ENCODE measurements at places on chromosomes 7 and 10. TPM values are rescaled to one million over a fixed set of nuclear protein-coding genes. Genes with fewer than 3 reads are reported as not detected.

- H3K4me1 ChIP-seq, result peaks cover 34% of the 10 kb centered on the region
- DNase-seq, result peak; percentile 35
- H3K4me3 ChIP-seq, result peak overlapping the region; percentile 92
Measured at GRCh38 chr7:26863518-26864308, 677 bp downstream of the SKAP2 start.

GRCh38 chr7:95590387-95591248 is 5.7 kb downstream of the PDK4 start:
- DNase-seq, result no peak
- H3K27ac ChIP-seq, result no peak overlapping the region
- no peak overlapping the region for H3K4me3 ChIP-seq
- H3K36me3 ChIP-seq, result no peaks in the 10 kb centered on the region
- no peaks in the 10 kb centered on the region for H3K27me3 ChIP-seq
- H3K4me1 ChIP-seq, result peaks cover under 1% of the 10 kb centered on the region

GRCh38 chr7:8136051-8136730 is 125.8 kb downstream of the ICA1 start:
- H3K36me3 ChIP-seq, result no peaks in the 10 kb centered on the region
- H3K27ac ChIP-seq, result no peak overlapping the region
- H3K27me3 ChIP-seq, result no peaks in the 10 kb centered on the region

GRCh38 chr7:10721289-10721688 is 252.4 kb upstream of the PHF14 start:
- no peaks in the 10 kb centered on the region for H3K27me3 ChIP-seq
- no peaks in the 10 kb centered on the region for H3K36me3 ChIP-seq

- H3K36me3 ChIP-seq, result no peaks in the 10 kb centered on the region
- H3K27ac ChIP-seq, result no peak overlapping the region
- no peaks in the 10 kb centered on the region for H3K4me1 ChIP-seq
Measured at GRCh38 chr10:113317489-113317888, 235.4 kb upstream of the HABP2 start.

Gene TSPAN13
- 27.6 TPM for total RNA-seq

Gene FANK1
- 2.4 TPM for total RNA-seq

GRCh38 chr7:69147631-69148030 is 450.6 kb upstream of the AUTS2 start:
- no peaks in the 10 kb centered on the region for H3K27me3 ChIP-seq
- H3K4me1 ChIP-seq, result no peaks in the 10 kb centered on the region
- no peak overlapping the region for H3K27ac ChIP-seq
- no peak overlapping the region for H3K4me3 ChIP-seq

DNA sequence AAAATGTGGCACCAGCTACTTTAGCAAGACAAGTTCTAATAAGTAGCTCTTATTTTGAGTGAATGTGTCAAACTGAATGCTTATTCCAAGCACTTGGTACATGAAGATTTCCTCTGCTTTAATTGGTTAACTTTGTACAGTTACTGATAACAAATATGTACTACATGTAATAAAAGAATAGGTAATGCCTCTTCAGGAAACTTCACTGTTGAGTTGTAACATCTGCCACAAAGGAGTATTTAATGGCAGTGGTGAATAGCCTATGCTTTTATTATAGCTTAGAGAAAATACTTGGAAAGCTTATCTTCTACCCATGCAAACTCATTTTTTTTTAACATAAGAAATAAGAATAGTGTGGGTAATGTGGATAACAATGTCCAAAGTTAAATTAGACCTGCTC is 82.6 kb downstream of the CYP51A1 start:
- DNase-seq, result no peak
- H3K27me3 ChIP-seq, result no peaks in the 10 kb centered on the region
- H3K4me3 ChIP-seq, result no peak overlapping the region
- no peak overlapping the region for H3K27ac ChIP-seq
- peaks cover 3% of the 10 kb centered on the region for H3K36me3 ChIP-seq

Gene NXPH1
- not detected for total RNA-seq

- H3K27me3 ChIP-seq, result peaks cover 7% of the 10 kb centered on the region
- H3K4me3 ChIP-seq, result no peak overlapping the region
- H3K27ac ChIP-seq, result no peak overlapping the region
- no peaks in the 10 kb centered on the region for H3K36me3 ChIP-seq
Measured at GRCh38 chr7:30755384-30756154, 3.6 kb downstream of the INMT start.

Gene SLC39A12
- not detected for total RNA-seq

DNA sequence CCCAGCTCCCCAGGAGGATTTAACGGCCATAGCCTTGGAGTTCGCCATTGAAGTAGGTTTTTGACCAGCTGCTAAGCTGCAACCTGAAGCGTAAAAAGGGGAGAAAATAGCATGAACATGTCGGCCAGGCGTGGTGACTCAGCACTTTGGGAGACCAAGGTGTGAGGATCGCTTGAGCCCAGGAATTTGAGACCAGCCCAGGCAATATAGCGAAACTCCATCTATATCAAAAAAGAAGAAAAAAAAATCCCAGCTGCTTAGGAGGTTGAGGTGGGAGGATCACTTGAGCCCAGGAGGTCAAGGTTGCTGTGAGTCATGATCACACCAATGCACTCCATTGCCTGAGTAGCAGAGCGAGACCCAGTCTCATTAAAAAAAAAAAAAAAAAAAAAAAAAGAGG is 32.2 kb upstream of the MCU start:
- H3K27ac ChIP-seq, result no peak overlapping the region
- no peaks in the 10 kb centered on the region for H3K27me3 ChIP-seq
- H3K36me3 ChIP-seq, result no peaks in the 10 kb centered on the region
- H3K4me3 ChIP-seq, result no peak overlapping the region

DNA sequence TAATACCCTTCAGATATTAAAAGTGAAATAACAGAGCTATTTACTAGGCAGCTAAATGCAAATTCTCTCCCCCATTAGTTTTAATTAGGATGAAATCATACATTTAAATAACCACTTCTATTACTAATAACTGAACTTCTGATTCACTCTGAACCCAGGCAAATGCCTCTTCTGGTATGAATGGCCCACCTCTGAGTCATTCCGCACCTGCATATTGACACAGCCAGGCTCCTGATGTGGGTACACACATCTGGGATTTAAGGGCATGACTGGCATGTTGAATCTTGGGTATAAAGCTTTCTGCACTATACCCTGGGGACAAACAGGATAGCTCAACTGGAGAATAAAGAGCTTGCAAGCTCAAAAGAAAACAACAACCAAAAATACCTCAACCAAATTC is 140.9 kb downstream of the AUTS2 start:
- no peak for DNase-seq
- no peak overlapping the region for H3K4me3 ChIP-seq
- H3K27ac ChIP-seq, result no peak overlapping the region
- no peaks in the 10 kb centered on the region for H3K4me1 ChIP-seq
- H3K27me3 ChIP-seq, result no peaks in the 10 kb centered on the region

Data from PC-3 (cell line).